H1 (cell line): ENCODE measurements at places on chromosomes 3 and 15. TPM values are rescaled to one million over a fixed set of nuclear protein-coding genes. Genes with fewer than 3 reads are reported as not detected.
A peak's percentile ranks its signal among the peaks of the same experiment; 100 is the strongest.

- no peaks in the 10 kb centered on the region for H3K4me1 ChIP-seq
- no peak overlapping the region for H3K27ac ChIP-seq
- no peak for DNase-seq
- no peak overlapping the region for H3K4me3 ChIP-seq
- no peaks in the 10 kb centered on the region for H3K27me3 ChIP-seq
Observed at GRCh38 chr3:21839592-21839991, 88.6 kb upstream of the ZNF385D start.

DNA sequence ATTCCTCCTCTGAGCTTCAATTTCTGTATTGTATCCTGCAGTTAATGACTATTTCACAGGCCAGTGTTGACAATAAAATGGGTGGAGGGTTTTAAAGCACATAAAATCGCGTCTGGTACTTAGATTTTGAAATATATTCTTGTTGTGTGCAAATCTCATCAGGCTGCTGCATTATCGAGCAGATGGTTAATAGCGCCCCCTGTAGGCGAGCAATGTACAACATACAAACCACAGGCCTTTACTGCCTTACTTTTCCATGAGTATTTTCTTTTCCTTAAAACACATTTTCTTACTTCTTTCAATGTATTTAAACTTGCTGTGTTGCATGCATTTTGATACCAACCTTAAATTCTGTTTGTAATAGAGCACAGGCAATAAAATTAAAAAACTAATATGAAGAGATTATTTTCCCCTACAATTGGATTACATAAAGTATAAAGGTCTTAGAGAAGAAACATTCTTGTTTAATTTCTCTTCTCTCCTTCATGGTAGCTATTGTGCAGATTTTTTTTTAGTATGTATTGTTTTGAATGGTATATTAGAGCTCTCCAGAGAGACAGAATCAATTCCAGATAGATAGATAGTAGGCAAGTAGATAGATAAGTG lies 608.4 kb downstream of the CADM2 start:
- no peaks in the 10 kb centered on the region for H3K4me1 ChIP-seq
- peak; percentile 74 for DNase-seq
- no peaks in the 10 kb centered on the region for H3K36me3 ChIP-seq
- no peak overlapping the region for H3K4me3 ChIP-seq
- H3K27ac ChIP-seq = no peak overlapping the region
- H3K27me3 ChIP-seq = no peaks in the 10 kb centered on the region

DNA sequence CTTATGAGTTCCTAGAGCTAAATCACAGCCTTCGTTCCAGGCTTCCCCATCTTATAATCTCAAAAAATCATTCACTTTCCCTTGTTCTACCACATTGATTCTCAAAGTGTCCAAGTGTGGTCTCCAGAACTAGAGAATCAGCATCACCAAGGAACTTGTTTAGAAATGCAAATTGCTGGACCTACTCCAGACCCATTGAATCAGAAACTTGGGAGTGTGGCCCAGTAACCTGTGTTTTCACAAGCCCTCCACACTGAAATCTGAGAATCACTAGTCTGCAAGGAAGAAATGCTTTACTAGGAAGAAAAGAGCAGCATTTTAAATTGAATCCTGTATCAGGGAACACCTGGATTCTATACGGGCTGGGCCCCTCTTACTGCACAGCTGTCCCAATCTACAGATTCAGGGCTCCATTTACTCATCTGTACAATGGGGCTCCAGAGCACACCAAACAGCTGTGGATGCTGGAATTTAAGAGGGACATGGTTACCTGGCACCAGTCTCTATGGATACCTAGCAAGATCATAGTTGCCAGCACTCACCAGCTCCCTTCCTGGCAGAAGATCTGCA lies 3.9 kb downstream of the MEGF11 start:
- no peaks in the 10 kb centered on the region for H3K36me3 ChIP-seq
- peaks cover 8% of the 10 kb centered on the region for H3K4me1 ChIP-seq
- no peak overlapping the region for H3K4me3 ChIP-seq
- no peak overlapping the region for H3K27ac ChIP-seq
- H3K27me3 ChIP-seq = peaks cover 39% of the 10 kb centered on the region

DNA sequence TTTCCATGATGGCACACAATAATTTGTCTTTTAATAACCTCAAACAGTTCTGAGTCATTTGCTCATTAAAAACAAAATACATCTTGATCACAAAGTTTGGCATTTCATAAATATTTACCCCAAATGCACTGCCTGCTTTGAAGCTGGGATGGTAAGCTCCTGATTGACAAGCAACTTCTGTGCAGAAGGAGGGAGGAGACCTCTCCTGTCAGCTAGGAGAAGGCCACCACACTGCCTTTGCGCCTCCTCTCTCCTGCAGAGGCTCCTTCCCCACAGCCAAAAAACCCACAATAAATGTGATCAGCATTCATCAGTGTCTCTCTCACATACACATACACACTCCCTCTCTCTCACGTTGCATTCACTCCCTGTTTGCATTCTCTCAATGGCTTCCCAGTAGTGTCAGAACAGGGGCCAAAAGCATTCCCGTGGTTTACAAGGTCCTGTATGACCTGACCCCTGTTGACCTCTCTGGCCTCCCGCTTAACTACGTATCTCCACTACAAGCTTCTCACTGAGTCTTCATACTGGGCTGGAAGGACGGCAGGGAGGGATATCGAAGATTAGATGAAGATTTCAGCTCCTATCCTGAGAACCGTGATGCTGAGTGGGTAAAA lies 216.4 kb downstream of the FOXP1 start:
- H3K4me3 ChIP-seq = no peak overlapping the region
- H3K27me3 ChIP-seq = no peaks in the 10 kb centered on the region
- no peak overlapping the region for H3K27ac ChIP-seq
- no peaks in the 10 kb centered on the region for H3K36me3 ChIP-seq
- DNase-seq = no peak
- no peaks in the 10 kb centered on the region for H3K4me1 ChIP-seq

DNA sequence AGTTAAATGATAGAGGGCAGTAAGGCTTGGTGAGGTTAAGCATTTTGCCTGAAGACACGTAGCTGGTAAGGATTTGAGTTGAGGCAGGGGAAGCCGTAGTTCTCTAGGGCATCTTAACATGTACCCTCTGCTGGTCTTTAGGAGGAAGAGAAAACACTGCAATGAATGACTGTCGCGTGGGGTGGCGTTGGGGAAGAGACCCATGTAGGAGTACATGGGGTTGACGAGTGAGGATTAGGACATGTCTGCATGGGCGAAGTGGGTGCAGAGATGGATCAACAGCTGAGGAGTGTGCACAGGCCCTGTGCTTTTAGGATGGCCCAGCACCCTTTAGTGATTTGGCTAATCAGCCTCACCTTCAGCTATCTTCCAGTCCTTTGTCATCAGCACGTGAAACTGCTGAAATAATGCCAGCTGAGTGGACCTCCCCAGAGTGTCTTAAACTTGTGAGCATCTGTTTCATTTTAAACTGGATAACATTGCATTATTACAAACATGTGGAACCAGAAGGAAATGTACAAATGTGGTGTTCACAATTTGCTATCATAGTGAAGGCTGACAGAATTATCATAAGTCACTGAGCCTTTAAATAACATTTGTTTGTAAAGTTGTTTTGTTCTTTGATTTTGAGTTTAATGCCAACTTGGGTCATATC lies 15.3 kb downstream of the P2RY14 start:
- no peak for DNase-seq
- H3K27me3 ChIP-seq = no peaks in the 10 kb centered on the region
- 0 out of 2 replicates have a peak, but pooled peaks cover 2% of the 10 kb centered on the region for H3K4me1 ChIP-seq
- no peak overlapping the region for H3K4me3 ChIP-seq
- H3K36me3 ChIP-seq = no peaks in the 10 kb centered on the region

DNA sequence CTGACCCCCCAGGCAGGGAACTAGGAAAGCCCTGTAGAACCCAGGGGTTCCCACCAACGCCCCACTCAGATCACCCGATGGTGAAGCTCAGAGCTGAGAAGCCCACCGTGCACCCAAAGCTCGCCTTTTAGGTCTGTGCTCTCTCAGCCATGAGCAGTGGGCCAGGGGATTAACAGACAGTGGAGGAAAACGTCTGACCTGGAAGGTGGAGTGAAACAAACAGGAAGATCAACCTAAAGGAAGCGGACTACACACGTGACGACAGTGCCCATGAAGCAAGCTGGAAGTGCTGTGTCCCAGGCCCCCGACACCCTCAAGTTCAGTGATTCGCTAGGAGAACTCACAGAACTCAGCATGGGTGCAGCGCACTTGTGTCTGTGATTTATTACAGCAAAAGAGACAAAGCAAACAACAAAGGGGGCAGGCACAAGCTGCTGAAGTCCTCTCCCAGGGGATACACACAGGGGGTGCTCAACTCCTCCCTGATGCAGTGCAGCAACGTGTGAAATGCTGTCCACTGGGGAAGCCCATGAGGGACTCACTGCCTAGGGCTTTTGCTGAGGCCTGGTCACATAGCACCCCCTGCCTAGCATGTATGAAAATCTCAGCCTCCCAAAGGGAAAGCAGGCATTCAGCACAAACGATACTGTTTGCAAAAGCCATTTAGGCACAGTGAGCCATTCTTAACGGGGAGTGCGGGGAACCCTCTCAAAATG lies 43.5 kb downstream of the CFAP92 start:
- no peaks in the 10 kb centered on the region for H3K36me3 ChIP-seq
- no peaks in the 10 kb centered on the region for H3K4me1 ChIP-seq
- H3K27ac ChIP-seq = no peak overlapping the region
- H3K27me3 ChIP-seq = no peaks in the 10 kb centered on the region

DNA sequence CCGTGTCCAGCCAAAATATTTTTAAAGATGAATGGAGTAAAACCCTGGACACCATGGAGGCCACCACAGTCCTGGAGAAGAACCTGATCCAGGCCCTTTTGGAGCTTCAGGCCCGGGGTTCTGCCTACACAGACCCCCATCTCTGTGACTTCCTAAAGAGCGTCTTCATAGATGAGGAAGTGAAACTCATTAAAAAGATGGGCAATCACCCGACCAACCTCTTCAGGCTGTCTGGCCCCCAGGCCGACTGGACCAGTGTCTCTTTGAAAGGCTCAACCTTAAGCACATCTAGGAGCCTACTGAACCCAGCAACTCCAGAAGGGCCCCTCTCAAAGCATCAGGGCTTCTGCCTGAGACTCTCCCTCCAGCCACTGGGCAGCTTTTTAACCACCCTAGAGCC lies 107.9 kb upstream of the FAM174B start:
- no peak overlapping the region for H3K4me3 ChIP-seq
- no peak for DNase-seq
- H3K4me1 ChIP-seq = no peaks in the 10 kb centered on the region
- no peaks in the 10 kb centered on the region for H3K27me3 ChIP-seq

DNA sequence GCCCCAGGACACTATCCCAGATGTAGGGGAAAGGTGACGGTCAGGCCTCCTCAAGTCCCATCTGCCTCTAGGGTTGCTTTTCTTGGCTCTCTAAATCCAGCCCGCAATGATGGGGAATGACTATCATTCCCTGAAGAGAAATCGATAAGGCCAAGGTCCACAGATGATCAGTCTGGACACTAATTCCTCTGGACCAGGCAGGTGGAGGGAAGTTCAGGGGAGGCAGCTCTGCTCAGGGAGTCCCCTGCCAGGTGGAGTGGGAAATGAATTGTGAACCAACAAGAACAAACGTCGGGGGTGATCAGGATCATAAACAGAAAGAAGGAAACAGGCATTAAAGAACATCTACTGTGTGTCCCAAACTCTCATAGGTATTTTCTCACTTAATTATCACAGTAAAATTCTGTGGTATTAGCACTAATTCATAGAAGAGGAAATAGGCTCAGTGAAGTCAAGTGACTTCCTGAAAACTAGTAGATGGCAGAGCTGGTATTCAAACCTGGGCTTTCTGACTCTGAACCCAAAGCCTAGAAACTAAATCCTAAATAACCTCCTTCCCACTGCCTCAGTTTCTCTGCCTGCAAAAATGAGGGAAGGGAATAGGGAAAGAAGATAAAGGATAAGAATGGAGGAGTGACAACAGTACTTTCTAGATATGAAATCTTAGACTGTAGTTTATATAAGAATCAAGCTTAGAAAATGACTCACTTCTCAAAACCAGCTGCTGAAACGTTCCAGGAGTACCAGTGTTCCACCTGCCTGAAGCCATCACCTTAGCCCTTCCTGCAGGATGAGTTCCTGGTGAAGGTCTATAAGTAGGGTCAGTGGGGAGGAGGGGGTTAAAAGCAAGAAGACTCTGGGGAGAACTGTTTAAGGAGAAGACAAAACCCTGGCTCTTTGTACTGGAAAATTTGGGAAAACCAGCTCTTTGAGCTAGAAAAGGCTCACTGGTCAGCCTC lies 7.5 kb downstream of the BMF start:
- H3K27me3 ChIP-seq = no peaks in the 10 kb centered on the region
- no peak for DNase-seq
- no peak overlapping the region for H3K27ac ChIP-seq
- H3K4me1 ChIP-seq = peaks cover 58% of the 10 kb centered on the region
- no peaks in the 10 kb centered on the region; the same call in 1 of the 2 replicates for H3K36me3 ChIP-seq
- H3K4me3 ChIP-seq = no peak overlapping the region

DNA sequence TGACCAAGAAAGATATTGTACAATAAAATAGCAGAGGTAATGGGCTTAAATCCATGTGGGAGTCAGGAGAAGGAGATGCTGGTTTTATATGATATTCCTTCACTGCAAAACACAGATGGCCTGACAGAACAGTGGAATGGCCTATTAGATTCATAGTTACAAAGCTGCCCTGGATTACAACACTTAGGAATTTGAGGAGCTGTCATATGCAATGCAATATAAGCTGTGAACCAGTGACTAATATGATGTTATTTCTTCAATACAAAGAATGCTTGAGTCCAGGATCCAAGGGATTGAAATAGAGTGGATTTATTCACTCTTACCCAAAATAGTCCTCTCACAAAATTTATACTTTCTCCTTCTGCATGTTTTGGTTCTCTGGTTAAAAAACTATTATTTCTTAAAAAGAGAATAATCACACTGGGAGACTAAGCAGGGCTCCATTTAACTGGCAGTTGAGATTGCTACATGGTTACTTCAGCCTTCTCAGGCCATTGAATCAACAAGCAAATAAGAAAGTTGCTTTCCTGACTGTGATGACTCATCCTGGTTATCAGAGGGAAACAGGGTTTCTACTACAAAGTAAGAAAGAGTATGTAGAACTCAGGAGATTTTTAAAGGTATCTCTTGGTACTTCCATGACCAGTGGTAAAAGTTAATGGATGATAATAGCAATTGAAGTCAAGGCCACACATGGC lies 79.8 kb upstream of the ZPLD1 start:
- no peaks in the 10 kb centered on the region for H3K27me3 ChIP-seq
- no peak for DNase-seq
- H3K27ac ChIP-seq = no peak overlapping the region
- no peak overlapping the region for H3K4me3 ChIP-seq
- H3K36me3 ChIP-seq = no peaks in the 10 kb centered on the region

CHRM5 gene
- not detected in 2 replicates for total RNA-seq

DNAH1 gene
- 0.63 and 1.5 TPM in 2 replicates for total RNA-seq

GREM1 gene
- total RNA-seq = 0.57 and 1.1 TPM in 2 replicates

PBRM1 gene
- total RNA-seq = 65.8 and 65.9 TPM in 2 replicates

NT5DC2 gene
- 331 and 367 TPM in 2 replicates for total RNA-seq
